ENCODE measurements at places on chromosomes 1 and 21.

DNA sequence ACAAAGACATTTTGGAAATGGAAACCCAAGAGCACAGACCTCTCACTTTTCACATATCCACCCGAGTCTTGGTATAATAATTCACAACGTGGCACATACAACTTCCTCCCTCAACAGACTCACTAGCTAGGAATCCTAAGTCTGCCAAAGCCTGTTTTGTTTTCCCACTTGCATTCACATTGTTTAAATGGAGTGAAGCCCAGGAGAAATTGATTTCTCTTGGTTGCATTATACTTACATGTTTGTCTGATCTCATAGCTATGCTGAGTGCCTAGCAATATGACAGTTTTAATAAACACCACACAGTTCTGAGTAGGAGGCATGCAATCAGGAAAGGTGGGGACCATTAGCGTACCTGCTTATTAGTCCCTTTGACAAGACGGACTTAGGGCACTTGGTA lies 348.6 kb upstream of the ADGRL4 start:
- DNase-seq: no peak

DNA sequence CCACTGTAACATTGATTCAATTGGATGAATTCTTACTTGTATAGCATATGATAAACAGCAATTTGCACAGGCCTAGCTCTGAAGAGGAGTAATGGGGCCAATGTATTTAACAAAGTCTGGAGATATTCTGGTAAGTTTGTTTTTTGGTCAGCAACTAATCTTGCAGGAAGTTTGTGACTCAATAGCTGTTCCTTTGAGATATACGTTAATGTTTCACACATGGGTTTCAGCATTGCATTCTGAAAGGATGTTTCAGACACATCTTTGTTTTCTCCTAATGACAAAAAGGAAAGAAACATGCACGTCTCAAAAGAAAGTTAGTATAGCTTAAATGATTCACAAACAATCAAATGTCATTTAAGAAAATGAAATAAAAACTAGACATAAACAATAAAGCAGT lies 49.0 kb downstream of the LTN1 start:
- DNase-seq: no peak

DNA sequence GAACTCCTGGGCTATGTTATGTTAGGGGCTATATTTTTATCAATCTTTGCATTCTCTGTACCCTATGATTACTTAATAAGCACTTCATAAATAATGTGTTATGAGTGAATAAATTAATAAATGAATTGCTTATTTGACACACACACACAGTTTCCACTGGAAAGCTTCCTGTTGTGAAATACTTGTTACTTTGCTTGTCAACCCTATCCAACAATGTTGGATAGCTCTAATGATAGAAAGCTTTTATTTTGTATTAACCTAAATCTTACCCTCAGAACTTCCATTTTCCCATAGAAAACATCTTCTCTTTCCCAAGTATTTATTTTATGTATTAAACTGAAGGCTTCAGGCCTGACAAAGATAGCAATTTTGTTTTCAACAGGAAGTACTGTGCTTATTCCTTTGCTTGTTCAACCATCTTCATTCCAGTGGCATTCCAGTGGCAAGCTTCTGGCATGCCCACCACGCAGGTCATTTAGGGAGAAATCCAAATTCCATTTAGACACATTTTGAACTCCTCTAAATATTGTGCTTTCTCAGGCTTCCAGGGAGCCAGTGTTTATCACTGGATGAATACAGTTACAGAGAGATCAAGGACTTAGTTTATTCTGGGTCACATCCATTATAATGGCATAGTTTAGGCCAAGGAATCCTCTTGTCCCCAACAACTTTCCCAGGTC lies 134.4 kb downstream of the TGFB2 start:
- no peak for DNase-seq

- DNase-seq: peak; percentile 59
Observed at GRCh38 chr1:151993084-151993733, 450 bp downstream of the S100A10 start.

DNA sequence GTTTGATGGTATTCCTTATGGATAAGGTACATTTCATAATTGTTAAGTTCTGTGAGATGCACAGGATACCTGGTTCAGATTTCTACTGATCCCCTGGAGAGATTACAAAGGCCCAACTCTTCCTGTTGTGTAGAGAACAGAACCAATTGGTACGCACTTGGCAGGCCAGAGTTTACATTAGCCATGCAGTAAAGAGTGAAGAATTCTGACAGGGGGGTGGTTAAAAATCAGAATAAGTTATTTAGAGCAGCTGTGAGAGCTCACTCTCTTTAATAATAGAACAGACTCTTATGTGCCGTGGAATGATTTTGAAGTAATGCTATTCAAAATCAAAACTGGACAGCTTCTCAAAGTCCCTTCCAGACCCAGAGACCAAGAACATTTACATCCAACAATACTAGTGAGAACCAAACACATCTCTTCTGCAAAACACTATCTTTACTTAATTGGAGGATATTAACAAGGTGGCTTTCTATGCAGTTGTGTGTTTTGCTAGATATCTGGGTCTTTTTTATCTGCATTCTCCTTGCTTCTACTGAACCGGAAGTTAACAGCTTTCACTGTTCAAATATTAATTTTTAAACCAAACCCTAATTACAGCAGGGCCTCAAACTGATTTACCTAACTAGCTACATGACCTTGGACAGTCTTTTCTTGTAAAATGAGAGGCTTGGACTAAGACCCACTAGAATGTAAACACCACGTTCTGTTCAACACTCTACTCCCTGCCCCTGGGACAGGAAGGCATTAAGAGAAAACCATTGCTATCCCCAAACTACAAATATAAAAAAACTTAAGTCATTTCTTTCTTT lies 4.0 kb downstream of the USP24 start:
- DNase-seq: no peak

All from KBM-7 (cell line).